ENCODE measurements at places on chromosomes 12 and 14. TPM values are rescaled to one million over a fixed set of nuclear protein-coding genes. Genes with fewer than 3 reads are reported as not detected.

DNA sequence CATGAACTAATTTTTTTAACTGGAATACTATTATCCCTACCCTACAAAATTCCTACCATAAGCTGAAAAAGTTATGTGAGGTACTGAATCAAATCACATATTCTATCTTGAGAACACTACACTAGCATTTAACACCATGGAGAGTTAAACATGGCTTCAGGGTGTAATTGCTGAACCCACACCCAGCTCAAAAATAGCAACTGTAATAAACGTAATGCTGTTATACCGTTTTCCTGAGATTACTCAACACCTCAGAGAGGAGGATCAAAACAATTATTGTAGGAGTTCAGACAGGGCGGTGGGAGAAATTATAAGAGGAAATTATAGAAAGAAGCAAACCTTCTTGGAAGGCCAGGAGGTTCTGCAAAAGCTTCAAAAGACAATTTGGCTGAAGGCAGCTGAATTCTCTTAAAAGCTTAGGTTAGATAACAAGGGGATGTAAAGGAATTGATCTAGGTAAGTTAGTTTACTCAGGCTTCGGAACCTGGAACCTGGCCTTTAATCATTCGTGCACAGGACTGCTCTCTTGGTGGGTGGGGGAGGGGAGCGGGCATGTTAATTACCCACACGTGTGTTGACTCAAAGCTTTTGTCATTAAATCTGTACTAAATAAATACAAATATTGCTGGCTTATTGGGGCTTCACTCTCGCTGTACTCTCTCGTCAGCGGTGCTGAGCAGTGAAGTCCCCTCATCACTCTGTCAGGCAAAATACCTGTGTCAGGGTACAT is 12.1 kb upstream of the IPO8 start:
- no peak for DNase-seq

DNA sequence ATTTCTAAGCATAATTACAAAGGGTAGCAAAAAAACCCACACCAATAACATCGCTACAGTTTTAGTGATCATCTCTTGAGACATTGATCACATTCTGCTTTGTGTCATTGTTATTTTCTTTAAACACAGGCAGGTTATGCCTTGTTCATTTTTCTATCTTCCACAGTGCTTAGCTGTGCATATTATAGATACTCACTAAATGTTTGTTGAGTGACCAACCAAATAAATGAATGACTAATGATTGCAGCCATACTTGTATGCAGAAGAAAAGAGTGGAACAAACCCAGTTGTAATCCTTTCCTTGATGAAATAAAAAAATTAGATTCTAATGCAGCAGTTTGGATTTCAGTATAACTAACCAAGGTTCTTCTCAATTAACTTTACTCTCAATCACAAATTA is 81.0 kb upstream of the RASSF8 start:
- no peak for DNase-seq

GRCh38 chr14:88612981-88613380 is 50.1 kb downstream of the ZC3H14 start:
- DNase-seq = no peak

- no peak for DNase-seq
Measured at GRCh38 chr12:54564768-54565167, 15.4 kb downstream of the PDE1B start.

- no peak for DNase-seq
Measured at GRCh38 chr12:49627752-49628360, 4.5 kb downstream of the PRPF40B start.

GRCh38 chr12:52761802-52762201 is 15.3 kb downstream of the KRT76 start:
- DNase-seq = no peak

DNA sequence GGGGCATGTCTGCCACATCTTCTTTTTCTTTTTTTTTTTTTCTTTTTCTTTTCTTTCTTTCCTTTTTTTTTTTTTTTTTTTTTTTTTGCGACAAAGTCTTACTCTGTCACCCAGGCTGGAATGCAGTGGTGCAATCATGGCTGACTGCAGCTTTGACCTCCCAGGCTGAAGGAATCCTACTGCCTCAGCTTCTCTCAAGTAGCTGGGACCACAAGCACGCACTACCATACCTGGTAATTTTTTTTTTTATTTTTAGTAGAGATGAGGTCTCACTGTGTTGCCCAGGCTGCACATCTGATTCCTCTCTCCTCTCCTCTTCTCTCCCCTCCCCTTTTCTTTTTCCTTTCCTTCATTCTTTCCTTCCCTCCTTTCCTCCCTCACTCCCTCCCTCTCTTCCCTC is 18.5 kb downstream of the SLC15A5 start:
- no peak for DNase-seq

DNA sequence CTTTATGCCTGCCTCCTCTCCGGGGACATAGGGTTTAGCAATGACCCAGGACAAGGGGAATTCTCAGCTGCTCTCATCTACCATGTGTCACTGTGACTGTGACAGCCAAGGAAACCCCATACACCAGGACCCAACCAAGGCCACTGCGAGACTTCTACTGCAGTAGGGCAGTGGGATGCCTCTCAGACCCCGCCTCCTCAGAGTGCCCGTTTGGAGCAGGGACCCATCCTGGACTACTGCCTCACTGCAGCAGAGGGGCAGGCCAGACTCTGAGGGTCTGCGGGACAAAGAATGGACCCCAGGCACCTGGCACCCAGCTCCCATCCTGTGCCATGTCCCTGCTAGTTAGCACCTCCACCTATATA is 71.3 kb upstream of the DDX11 start:
- no peak for DNase-seq

The AKAP5 gene
- 0.40 TPM for polyA plus RNA-seq

The KCNC2 gene
- polyA plus RNA-seq = not detected

The BBOF1 gene
- polyA plus RNA-seq = 1.8 TPM
